Endodermal cell (in vitro differentiated cells): ENCODE measurements at places on chromosomes 12 and 14.

DNA sequence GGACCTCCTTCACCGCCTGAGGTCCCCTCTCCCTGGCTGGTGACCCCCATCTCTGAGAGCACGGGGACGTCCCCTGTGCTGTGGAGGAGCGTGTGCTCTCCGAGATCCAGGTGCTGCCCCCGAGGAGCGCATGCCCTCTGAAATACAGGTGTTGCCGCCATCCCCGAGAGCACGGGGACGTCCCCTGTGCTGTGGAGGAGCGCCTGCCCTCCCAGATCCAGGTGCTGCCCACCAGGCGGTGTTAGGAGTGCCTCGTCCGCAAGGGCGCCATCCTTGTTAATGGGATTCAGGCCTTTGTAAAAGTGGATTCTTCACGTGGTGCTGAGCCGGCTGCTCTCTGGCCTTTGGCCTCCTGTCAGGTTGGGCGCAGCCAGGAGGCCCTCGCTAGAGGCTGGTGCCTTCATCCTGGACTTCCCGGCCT is 10.1 kb downstream of the NOC4L start:
- peak; percentile 76 for DNase-seq
- no peaks in the 10 kb centered on the region for H3K4me1 ChIP-seq
- no peak overlapping the region for H3K4me3 ChIP-seq
- no peaks in the 10 kb centered on the region for H3K27me3 ChIP-seq
- H3K36me3 ChIP-seq = peaks cover 25% of the 10 kb centered on the region
- H3K27ac ChIP-seq = no peak overlapping the region

DNA sequence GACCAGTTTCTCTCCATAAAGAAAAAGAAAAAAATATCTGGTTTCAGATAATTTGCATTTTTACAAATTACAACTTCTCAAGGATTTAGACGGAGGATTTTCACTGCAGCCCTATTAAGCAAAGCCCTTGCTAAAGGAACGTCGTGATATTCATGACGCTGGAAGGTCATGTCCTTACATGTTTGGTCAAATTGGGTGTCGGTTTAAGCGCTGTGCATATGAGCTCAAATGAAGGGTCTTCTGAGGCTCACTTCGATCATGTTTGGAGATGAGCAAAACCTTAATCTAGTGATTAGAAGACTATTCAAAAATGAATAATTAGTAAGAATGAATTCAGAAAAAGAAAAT is 67.3 kb upstream of the USP15 start:
- DNase-seq = no peak
- H3K4me3 ChIP-seq = no peak overlapping the region
- H3K27ac ChIP-seq = no peak overlapping the region
- H3K36me3 ChIP-seq = no peaks in the 10 kb centered on the region
- H3K4me1 ChIP-seq = peaks cover 3% of the 10 kb centered on the region
- H3K27me3 ChIP-seq = peaks cover 56% of the 10 kb centered on the region

DNA sequence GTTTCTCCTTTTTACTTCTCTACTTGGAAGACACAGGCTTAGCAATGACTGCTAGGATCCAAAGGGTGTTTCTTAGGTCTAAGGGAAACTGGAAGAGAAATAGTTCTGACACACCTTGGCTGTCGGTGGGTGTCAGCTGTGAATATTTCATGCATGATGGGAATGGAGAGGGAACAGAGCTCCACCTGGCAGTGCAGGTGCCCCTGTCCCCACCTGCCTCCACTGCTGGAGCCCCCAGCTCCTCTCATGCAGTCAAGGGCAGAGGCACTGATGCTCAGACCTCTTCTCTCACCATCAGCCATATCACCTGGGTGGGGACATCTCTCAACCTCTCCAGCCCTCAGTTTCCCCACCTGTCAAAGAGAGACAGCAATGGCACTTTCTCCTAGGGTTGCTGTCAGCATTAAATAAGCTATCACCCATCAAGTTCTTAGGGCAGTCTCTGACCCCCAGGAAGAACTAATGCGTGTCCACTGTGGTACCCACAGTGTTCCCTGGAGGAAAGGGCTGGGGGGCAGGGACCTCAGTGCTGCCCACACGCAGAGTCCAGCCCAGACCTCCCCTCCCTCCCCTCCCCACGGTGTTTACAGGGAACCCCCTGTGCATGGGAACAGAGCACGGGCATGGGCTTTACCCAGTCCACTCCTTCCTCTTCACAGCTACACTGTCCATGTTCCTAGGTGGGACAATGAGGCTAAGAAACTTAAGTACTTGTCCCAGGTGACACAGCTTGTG is 69.1 kb downstream of the C14orf132 start:
- no peaks in the 10 kb centered on the region for H3K27me3 ChIP-seq
- no peaks in the 10 kb centered on the region for H3K36me3 ChIP-seq
- no peaks in the 10 kb centered on the region for H3K4me1 ChIP-seq
- DNase-seq = no peak

GRCh38 chr14:74946659-74947281 is 8.6 kb downstream of the PGF start:
- H3K4me1 ChIP-seq = peaks cover 11% of the 10 kb centered on the region
- no peaks in the 10 kb centered on the region for H3K36me3 ChIP-seq
- no peak overlapping the region for H3K27ac ChIP-seq

DNA sequence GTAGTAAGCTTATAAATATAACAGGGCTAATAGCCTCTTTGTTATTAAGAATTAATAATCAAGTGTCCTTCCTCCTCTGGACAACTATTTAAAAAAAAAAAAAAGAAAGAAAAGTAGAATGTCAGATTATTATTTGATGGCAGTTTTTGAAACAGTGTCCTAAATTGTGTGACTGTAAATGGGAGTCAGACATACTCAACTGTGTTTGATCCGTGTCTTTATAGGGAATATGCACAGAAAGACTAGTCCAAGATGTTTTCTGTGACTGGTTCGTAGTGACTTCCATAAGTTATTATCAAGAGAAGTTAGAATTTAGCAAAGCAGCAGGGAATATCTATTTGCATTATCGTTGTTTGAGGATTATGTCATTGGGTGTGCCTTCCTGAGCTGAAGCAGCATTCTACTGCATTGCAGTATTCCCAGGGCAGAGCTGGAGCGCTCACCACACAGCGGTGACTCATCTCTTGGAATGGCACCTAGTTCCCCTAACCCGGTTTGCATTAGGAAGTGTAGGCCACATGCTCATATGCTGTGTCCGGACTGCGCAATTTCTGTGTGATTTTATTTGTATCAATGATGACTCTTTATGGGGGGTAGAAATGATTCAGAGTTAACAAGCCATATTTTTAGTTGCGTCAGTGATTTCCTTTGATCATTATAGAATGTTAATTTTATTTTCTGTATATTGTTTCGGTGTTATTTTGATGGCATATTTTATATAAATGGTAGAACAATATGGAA is 7.9 kb downstream of the DYNC1H1 start:
- peaks cover 51% of the 10 kb centered on the region for H3K36me3 ChIP-seq
- H3K27ac ChIP-seq = no peak overlapping the region
- no peaks in the 10 kb centered on the region for H3K27me3 ChIP-seq
- DNase-seq = peak; percentile 71
- H3K4me1 ChIP-seq = peaks cover 5% of the 10 kb centered on the region

DNA sequence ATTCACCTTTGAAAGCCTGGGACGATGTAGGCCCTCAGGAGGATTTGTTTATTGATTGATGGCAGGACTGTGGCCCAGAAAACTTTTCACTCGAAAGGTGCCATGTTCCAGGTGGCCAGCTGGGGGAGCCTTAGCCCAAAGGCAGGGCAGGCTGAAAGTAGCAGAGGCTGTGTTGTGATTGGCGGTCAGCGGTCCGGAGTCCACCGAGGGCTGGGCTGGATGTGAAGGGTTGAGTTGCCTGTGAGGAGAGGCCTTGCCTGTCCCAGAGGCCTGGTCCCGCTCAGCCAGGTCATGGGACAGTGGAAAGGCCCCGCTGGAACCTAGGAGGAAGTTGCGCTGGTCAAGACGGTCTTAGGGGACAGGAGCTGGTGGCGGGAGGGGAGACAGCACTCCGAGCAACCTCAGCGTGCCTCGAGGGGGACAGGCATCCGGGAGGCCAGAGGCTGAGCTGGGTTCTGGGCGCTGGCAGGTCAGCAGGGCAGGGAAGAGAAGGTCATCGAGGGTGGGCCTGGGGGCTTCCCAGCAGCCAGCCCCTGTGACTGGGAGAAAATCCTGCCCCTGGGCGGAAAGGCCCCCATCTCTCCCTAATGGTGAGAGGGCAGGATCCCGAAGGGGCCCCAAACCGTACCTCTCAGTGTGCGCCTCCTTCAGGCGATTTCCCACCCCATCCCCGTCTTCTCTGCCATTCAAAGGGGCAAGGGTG is 26.3 kb downstream of the CMA1 start:
- DNase-seq = peak; percentile 96
- no peaks in the 10 kb centered on the region for H3K36me3 ChIP-seq
- no peaks in the 10 kb centered on the region for H3K4me1 ChIP-seq
- no peak overlapping the region for H3K27ac ChIP-seq
- no peak overlapping the region for H3K4me3 ChIP-seq

DNA sequence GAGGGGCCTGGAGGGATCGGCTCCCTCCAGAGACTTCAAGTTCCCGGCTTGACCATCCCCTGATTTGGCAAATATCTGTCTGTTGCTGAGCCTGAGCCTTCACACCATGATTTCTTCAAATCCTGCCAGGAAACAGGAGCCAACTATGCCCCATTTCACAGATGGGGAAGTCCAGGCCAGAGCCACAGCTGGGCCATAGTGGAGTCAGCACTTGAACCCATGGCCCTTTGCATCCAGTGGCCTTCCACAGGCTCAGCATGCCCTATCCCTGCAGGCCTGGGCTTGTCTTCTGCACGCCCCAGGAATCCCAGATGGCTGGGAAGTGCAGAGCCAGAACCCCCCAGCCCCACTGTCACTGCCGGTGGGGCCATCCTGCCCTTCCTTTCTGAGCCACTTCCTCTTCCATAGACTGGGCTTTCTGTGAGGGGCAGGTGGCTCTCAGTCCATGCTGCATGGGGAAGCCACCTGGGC is 44.9 kb downstream of the CYP46A1 start:
- DNase-seq = peak; percentile 39
- H3K27me3 ChIP-seq = no peaks in the 10 kb centered on the region
- no peak overlapping the region for H3K4me3 ChIP-seq
- H3K36me3 ChIP-seq = no peaks in the 10 kb centered on the region
- H3K4me1 ChIP-seq = peaks cover 5% of the 10 kb centered on the region

- H3K27ac ChIP-seq = no peak overlapping the region
- H3K36me3 ChIP-seq = no peaks in the 10 kb centered on the region
- no peak for DNase-seq
- H3K27me3 ChIP-seq = no peaks in the 10 kb centered on the region
These were observed 1.7 kb downstream of the CREBL2 start for GRCh38 chr12:12613344-12613743.
